ENCODE measurements at places on chromosomes 6 and 20. TPM values are rescaled to one million over a fixed set of nuclear protein-coding genes. Genes with fewer than 3 reads are reported as not detected.

The SERAC1 gene
- 6.8 TPM for polyA plus RNA-seq

The HAO1 gene
- polyA plus RNA-seq = not detected

The PPP1R3G gene
- 2.0 TPM for polyA plus RNA-seq

The TRIM10 gene
- polyA plus RNA-seq = 0.49 TPM

The PI16 gene
- polyA plus RNA-seq = 5.1 TPM

The RSPH9 gene
- polyA plus RNA-seq = 2.1 TPM

- no peak for DNase-seq
Measured at GRCh38 chr6:42530751-42531150, 33.1 kb upstream of the UBR2 start.

- DNase-seq = no peak
Measured at GRCh38 chr6:144178323-144178722, 28.0 kb downstream of the STX11 start.

DNA sequence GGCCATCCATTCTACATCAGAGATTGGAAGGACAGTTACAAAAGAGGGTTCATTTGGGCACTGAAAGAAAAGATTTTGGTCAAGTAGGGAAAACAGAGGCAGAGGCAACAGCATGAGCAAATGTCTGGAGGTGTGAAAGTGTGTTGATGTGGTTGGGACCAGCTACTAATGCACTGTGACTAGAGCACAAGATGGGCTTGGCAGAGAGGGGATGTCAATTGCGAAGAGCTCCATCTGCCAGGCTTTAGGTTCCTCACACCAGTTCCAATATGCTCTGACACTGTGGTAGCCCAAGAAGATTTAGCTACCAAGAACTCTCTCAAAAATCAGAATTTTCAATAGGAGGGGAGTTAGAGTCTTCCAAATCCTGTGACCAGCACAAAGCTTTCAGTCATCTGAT, 42.1 kb downstream of the TRAF3IP2 start:
- no peak for DNase-seq

GRCh38 chr20:1891263-1892118, 3.7 kb upstream of the SIRPA start:
- DNase-seq = no peak

DNA sequence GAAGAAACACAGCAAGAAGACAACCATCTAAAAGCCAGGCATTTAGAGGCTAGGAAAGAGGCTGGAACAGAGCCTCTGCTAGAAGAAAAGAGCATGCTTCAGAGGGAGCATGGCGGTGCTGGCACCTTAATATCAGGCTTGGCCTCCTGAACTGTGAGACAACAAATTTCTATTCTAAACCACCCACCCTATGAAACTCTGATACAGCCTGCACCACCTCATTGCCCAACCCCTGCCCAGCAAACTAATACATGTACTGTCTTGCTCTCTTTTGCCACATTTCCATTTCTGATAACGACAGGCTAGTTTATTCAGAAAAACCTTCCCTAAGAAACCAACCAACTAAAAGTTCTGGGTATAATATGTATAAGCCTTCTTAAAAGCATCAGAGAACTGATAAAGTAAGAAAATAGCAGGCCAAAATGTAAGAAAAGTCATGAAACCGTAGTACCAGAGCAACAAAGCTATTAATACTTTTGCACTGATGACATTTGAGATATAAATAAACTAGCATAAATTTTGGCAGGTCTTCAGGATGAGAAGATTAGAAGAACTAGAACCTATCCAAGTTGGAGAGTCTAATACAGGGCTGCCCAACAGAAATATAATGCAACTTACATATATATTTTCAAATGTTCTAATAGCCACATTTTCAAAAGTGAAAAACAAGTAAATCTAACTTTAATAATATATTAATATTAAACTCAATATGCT, 184.7 kb upstream of the HSF2 start:
- no peak for DNase-seq

GRCh38 chr6:147752689-147753403, 244.4 kb downstream of the SAMD5 start:
- no peak for DNase-seq

Data from left renal pelvis (tissue), 4 donors.